Small intestine (tissue), 16 donors: ENCODE measurements at places on chromosomes 7 and 10. TPM values are rescaled to one million over a fixed set of nuclear protein-coding genes. Genes with fewer than 3 reads are reported as not detected.

Gene GPR15LG
- not detected for polyA plus RNA-seq

Gene FAM13C
- polyA plus RNA-seq, result not detected

Gene CTAGE4
- polyA plus RNA-seq, result 8.9 TPM

Gene ANKRD1
- 0.61 TPM for polyA plus RNA-seq
